Urinary bladder (tissue), 4 donors: ENCODE measurements at places on chromosomes 12 and 14. TPM values are rescaled to one million over a fixed set of nuclear protein-coding genes. Genes with fewer than 3 reads are reported as not detected.

Gene C12orf54
- 1.5 TPM for total RNA-seq

Gene RERGL
- total RNA-seq = 2.0 TPM

Gene CISTR
- total RNA-seq = not detected

Gene TMEM233
- 1.4 TPM for total RNA-seq

Gene CLEC9A
- total RNA-seq = 0.90 TPM

Gene MFAP5
- total RNA-seq = 244 TPM

Gene PKP2
- 9.7 TPM for total RNA-seq

Gene ING4
- 66.2 TPM for total RNA-seq

Gene OR4E2
- not detected for total RNA-seq

Gene CCDC197
- total RNA-seq = not detected

Gene ULK1
- 10.9 TPM for total RNA-seq

Gene TSPAN31
- total RNA-seq = 42.1 TPM

Gene AKAP3
- 0.63 TPM for total RNA-seq

Gene LRIG3
- 139 TPM for total RNA-seq

Gene MAP1LC3B2
- not detected for total RNA-seq

Gene IFI27L2
- 16.6 TPM for total RNA-seq

Gene AKAP5
- total RNA-seq = 5.6 TPM

DNA sequence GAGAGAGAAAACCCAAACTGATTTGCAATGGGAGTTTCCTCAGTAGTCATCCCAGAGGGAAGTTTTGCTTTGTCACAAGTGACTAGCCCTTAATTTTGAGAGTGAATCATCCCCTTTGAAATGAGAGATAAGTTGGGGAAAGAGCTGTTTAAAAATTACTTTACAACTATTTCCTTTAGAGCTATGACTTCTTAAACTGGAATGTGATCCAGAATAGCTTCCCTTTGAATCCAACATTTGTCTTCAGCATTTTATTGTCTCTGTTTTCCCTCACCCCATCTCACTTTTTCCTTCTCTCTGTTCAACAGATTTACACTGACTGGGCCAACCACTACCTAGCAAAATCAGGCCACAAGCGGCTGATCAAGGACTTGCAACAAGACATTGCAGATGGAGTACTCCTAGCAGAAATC lies 109.3 kb downstream of the NAV3 start:
- DNase-seq = no peak

DNA sequence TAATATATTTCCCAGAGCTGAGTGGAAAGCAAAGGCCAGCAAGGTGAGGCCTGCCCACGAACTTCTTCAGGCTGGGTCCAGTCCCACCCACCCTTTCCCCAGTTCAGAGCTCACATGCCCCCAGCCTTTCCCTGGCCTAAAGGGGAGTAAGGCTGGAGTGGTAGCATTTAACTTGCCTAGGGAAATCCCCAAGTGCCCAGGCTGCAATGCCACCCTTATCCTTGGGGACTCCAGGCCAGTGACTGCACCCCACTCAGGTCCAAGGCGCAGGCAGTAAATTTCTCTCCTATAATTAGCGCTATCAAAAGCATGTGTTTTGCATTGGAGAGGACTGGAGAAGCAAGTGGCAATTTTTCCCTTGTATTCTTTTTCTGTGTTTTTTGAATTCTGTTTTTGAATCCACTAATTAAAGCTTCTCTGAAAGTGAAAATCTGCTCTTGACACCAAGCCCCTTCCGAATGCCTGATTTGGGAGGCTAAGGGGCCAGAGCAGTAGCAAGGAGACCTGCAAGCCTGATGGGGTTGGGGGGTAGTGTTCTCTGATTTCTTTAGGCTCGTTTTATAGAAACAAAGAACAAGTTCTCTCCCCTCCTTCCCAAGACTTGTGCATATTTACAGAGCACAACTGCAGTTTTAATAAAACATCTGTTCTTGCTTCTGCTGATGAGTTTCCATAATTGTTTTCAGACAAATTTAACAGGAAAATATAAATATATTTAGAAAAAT lies 3.5 kb upstream of the HOXC6 start:
- DNase-seq = no peak

DNA sequence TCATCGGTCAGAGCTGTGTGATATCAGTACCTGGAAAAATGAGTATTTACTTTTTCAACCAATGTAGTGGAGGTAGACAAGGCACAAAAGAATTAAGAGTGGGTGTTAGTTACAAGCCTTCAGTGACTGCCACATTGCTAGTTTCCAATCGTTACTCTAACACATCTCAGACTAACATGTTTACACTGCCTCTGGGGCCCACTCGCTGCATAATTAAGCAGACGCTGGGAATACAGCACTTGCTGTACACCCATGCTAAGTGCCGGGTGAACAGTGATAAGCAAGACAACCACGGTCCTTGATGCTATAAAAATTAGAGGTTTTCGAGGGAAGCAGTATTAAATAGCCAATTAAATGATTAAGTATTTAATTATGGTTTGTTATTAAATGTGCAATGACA lies 1147.6 kb downstream of the AACS start:
- DNase-seq = no peak

DNA sequence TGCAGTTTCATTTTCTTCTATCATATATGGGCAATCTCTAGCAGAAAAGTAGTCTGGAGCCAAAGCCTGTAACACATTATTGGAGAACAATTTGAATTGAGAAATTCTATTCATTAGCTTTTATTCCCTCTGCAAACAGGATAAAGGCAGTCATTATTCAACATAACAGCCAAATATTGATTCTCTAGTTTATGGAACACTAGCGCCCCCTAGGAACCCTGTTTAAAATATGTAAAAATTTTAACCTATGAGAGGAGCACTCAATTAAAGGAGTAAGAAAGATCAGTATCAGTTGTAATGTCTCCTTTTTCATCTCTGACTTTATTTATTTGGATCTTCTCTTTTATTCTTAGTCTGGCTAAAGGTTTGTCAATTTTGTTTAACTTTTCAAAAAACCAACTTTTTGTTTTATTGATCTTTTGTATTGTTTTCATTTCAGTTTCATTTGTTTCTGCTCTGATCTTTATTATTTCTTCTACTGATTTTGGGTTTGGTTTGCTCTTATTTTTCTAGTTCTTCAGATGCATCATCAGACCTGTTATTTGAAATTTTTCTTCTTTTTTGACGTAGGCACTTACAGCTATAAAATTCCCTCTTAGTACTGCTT lies 4.8 kb upstream of the LMNTD1 start:
- no peak for DNase-seq

GRCh38 chr12:93461503-93461902 lies 5.8 kb upstream of the MRPL42 start:
- DNase-seq = no peak

DNA sequence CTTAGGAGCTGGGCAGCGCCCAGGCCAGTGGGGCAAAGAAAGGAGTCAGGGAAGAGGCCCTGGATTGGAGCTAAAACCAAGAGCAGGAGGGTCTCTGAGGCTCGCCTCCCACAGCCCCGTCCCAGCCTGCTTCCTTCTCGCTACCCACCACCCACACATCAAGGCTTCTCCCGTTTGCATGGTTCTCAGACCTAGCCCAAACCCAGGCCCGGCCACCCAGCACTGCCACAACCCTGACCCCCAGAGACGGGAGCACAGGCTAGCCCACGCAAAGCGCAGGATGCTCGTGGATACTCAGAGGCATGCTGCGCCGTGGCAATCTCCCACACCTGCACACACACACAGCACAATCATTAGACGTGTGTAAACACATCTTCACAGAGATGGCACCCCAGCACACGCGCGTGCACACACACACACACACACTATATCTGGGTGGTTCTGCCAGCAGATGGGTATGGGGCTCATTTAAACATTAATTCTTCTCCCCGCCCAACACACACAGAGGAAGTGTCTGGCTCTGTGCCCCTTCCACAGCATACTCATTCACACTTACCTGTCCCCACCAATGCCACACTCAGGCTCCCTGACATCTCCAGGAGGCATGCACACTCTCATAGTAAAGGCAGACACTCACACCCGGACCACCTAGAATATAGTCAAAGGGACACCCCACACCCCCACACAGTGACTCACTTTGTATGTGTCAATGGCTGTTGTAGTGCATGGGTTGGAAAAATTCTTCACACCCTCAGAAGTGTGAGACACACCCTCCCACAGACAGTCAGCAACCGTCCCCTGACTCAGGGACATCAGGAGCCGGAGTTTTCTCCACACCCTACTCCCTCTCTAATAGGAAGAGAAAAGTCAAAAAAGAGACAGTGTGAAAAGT lies 1.1 kb downstream of the CARMIL3 start:
- no peak for DNase-seq

DNA sequence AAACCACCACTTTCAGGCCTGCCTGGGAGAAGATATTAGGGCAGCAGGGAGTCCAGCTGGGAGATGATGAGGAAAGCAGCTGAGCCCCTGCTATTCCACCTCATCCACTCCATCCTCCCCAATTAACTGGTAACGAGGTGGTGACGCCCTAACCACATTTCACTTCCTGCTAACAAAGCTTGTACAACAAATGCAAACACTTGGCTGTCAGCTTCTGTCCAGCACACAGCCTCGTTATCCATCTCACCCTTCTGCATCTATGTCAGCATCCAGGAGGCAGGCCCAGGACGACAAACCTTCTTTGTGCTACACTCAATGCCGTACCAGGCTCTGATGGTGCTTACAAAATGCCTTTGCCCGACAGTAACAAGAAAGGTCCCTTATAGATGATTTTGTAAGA lies 225.4 kb downstream of the APAF1 start:
- no peak for DNase-seq

- DNase-seq = no peak
Observed at GRCh38 chr14:98634043-98634820, 637.8 kb downstream of the BCL11B start.

GRCh38 chr12:102343361-102344121 lies 136.8 kb downstream of the IGF1 start:
- no peak for DNase-seq

DNA sequence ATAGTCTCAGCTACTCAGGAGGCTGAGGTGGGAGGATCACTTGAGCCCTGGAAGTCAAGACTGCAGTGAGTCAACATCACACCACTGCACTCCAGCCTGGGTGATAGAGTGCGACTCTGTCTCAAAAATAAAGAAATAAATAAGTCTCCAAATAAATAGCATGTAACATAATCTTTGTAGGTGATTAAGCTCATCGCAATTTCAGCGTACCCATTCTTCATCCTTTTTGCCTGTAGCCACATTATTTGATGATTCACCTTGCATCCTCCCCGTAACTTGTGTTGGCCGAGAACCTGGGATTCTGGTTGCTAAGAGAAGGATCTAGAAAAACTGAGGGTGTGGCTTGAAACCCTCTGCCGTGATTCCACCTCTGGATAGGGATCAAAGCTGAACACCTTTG lies 115.1 kb downstream of the GALC start:
- DNase-seq = no peak

- no peak for DNase-seq
Observed at GRCh38 chr14:56562883-56563282, 16.7 kb upstream of the TMEM260 start.

GRCh38 chr12:106051853-106052531 lies 86.8 kb downstream of the NUAK1 start:
- DNase-seq = no peak

DNA sequence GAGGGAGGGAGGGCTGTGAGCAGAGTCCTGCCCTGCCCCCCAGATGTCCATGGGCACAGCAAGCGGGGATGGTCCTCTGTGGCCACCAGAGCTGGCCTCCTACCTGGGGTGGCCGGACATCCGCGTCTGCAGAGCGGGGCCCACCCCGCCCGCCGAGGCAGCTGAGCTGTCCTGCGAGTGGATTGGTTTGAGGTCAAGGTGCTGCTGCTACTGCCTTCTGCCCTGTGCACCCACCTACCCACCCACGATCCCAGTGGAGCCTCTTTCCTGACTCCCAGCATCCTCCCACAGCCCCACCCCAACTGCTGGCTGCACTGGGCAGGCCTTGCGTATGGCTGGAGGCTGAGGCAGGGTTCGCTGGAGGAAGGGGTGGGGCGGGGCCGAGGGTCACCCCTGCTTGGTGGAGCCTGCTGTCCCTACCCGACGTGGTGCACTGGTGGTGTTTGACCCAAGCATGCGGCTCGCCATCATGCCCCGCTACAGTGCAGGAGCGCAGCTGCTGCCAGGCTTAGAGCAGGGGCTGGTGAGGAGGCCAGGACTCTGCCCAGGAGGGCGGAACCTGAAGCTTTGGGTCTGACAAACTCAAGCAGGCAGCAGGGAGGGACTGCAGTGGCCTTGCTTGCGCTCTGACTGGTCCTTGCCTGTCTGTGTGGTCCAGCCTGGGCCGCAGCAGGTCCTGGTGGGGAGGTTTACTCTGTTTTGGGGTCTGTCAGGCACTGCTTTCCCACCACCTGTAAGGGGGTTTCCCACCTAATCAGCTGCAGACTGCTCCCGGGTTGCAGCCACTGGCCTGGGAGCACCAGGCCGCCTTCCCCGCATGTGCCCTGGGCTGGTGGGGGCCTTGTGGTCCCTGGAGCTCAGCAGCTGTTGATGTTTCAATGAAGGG lies 23.7 kb downstream of the CEP170B start:
- DNase-seq = no peak

DNA sequence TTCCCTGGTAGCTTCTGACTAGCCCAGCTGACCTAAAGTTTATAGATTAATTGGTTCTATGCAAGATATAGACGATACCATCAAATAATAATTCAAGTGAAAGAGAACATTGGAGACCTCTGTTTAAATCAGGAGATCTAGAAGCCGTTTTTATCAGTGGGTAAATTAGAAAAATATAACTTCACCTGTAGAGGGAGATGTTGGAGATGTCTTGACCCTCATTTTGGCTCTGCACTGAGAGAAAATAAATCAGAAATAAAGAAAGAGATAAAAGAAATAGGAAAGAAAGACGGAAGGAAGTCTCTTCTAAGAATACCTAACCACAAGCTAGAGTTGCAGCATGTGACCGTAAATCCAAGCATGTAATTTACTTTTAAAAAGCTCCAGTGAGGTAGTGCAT lies 684.5 kb downstream of the C12orf50 start:
- DNase-seq = no peak

GRCh38 chr12:58925751-58926150 lies 5.4 kb upstream of the LRIG3 start:
- DNase-seq = no peak

GRCh38 chr14:105315211-105315721 lies 718 bp downstream of the PACS2 start:
- DNase-seq = no peak

DNA sequence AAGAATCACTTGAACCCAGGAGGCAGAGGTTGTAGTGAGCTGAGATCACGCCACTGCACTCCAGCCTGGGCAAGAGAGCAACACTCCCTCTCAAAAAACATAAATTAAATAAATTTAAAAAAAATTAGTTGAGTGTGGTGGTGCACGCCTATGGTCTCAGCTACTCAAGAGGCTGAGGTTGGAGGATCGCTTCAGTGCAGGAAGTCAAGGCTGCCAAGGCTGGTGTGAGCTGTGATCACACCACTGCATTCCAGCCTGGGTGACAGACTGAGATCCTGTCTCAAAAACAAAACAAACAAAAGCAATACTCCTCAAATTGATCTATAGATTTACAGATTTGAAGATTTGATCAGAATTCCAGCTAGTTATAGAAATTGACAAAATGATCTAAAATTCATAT lies 92.7 kb upstream of the RESF1 start:
- no peak for DNase-seq

- no peak for DNase-seq
Observed at GRCh38 chr14:81172881-81173280, 47.9 kb downstream of the GTF2A1 start.
